Activated gamma-delta T cell treated with anti-CD3 and anti-CD28 coated beads, Interleukin-2, amount 50 U/mL, for 16 hours (primary cell): ENCODE measurements at places on chromosomes 16 and 17.

- no peak for DNase-seq
Measured at GRCh38 chr17:14396547-14396946, 95.7 kb downstream of the HS3ST3B1 start.

- DNase-seq = no peak
Measured at GRCh38 chr17:57282296-57282695, 26.0 kb downstream of the MSI2 start.

GRCh38 chr16:78667675-78668074 is 568.2 kb downstream of the WWOX start:
- DNase-seq = no peak

- DNase-seq = no peak
Measured at GRCh38 chr17:79671085-79671694, 59.6 kb upstream of the ENPP7 start.

GRCh38 chr17:27473190-27473747 is 17.0 kb downstream of the KSR1 start:
- no peak for DNase-seq

DNA sequence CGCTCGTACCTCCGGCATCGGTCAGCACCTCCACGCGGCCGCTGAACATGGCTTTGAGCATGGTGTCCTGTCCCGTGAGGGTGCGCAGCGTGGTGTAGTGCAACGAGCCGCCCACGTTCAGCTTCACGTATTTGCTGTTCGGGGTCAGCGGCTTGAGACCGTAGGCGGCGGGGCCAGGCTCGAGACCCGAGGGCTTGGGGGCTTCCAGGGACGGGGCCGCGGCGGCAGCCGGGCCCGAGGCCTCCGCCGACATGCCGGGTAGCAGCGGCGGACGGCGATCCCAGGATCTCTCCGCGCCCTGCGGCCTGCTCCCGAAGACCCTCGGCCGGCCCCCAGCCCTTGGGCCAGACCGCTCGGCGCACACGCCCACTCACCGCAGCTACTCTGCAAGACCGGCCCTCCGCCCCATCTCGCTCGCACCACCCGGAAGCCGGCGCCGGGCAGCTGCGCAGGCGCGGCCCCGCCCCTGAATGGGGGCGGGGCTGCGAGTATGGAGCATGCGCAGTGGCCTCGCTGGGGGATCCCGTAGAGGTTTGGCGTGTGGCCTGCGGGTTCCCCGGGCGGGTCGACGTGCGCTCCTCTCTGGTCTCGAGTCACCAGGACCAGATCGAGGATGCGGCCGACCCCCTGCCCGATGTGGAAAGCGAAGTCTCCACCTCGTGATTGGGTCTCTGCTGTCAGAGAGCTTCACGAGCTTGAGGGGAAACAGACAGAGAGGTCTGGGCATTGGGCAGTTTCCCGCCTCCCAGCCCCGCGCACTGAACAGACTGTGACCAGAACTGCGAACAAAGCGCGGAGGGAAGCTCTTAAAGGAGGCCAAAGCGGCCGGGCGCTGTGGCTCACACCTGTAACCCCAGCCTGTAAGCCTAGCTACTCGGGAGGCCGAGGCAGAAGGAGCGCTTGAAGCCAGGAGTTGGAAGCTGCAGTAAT is at the start of gene KCTD13:
TSS of gene KCTD13 (minus strand) at position 446 of the 930 bp plus-strand sequence. CDS start at position 253, 193 bp downstream.
- peak; percentile 80 for DNase-seq

DNA sequence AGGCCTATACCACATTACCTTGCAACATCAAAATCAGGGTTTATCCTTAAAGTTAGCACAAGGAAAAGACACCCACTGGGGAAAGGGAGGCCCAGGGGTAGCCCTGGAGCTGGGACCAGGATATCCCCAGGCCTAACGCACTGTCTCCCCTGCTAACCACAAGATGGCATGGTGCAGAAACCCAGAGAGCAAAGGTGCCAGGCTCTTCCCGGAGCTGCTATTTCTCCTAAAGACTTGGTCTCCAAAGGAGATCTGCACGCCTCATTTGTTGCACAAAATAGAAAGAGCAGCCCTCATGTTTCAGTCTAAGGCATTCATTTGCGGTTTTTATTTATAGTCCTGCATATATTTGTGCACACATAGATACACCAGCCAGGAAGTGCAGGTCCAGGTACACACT is 408.6 kb downstream of the SOX9 start:
- no peak for DNase-seq

DNA sequence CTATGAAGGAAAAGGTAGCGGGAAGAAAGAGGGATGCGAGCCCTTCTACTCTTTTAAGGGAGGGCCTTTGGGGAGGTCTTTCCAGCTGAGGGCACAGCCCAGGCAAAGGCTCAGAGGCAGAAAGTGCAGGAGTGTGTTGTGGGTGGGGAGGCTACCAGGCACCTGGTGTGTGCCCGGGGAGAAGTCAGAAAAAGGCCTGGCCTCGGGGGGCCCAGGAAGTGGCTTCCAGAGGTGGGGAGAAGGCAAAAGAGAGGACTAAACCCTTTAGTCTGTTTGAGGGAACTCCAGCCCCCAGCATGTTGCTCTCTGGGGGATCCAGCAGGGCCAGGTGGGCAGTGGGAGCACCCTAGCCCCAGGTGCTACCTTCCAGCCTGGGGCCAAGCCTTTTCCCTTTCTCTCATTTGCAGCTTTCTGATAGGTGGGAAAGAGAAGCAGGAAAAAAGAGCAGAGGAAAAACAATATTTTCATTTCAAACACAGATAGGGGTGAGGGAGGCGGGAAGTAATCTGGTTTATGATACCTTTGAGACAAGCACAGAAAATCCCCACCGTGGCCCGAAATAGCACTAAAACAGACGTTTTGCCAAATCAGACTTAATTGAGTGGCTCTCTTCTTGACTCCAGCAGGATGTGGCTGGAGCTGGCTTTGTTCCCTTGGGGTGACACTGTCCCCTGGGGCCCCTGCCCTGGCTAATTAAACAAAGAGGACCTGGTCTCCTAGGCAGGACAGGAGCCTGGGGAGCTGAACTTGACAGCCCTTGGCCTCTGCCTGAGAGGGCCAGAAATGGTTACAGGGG is 10.4 kb downstream of the RAI1 start:
- DNase-seq = no peak

DNA sequence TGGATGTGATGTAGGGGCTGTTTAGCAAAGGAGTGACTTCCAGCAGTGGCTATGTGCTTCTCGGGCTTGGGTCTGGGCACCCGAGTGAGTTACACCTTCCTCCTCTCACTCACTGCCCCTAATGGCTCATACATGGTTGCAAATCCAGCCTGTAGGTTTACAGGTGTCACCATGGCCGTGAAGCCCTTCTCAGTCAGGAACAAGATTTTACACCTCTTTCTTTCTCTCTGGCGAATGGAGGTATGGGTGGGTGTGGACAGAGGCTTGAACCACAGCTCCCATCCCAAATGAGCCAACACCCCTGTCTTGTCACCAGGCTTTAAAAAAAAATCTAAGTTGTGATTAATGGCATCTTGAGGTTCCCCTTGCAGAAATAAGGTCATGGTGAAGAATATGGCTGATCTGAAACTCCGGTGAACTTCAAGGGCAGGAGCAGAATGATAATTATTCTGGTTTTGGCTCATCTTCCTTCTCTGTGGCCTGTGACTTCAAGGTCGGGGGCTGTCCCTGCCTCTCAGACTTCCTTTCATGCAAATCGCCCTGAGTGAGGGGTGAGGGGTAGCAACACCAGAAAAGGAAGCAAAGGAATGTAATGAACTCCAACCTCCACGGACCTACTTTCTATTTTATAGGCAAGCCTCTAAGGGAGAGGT is 331.2 kb downstream of the MAF start:
- no peak for DNase-seq

GRCh38 chr16:76661691-76662235 is 384.6 kb downstream of the CNTNAP4 start:
- no peak for DNase-seq

GRCh38 chr17:81187586-81188490 is 21.8 kb upstream of the AATK start:
- no peak for DNase-seq

GRCh38 chr17:17258011-17258410 is 21.0 kb upstream of the FLCN start:
- no peak for DNase-seq

- DNase-seq = no peak
Measured at GRCh38 chr16:19366391-19366790, 51.3 kb upstream of the TMC5 start.

GRCh38 chr16:82971126-82971525 is 344.4 kb downstream of the CDH13 start:
- no peak for DNase-seq

DNA sequence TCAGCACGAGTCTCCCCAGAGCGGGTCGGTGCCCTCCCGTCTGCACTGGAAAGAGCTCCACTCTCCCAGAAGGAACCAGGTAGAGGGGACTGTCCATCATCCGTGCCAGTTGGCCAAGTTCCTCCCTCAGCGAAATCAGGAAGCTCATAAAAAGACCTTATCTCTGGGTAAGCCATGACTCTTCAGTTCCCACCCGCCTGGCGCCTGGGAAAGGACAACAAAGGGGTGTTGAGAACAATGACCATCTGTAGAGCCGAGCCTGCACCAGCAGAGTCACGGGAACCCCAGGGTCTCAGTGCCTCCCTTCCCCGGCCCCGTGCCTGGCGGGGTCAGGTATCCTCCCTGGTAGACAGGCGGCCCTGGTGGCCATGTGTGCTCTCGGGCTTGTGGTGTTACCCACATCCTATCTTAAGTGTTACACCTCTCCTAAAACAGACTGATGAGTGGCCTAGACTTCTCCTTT is 190.7 kb downstream of the AXIN2 start:
- DNase-seq = no peak

DNA sequence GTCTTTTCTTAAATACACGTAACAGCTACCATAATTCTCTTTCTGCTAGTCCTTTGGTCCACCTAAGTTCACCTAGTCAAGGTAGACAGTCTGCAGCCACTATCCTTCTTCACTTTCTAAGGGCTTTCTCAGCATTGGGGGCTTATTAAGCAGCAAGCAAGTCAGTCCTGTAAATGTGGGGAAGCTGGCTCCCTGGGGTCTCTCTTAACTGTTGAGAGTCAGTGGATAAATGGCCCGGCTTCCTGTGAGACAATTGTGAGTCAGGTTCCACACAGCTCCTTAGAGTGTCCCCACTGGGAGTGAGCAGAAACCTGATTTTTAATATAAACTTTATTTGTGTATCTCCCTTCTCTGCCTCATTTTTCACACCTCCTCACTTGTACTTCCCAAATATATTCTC is 132.1 kb downstream of the CDH13 start:
- no peak for DNase-seq

DNA sequence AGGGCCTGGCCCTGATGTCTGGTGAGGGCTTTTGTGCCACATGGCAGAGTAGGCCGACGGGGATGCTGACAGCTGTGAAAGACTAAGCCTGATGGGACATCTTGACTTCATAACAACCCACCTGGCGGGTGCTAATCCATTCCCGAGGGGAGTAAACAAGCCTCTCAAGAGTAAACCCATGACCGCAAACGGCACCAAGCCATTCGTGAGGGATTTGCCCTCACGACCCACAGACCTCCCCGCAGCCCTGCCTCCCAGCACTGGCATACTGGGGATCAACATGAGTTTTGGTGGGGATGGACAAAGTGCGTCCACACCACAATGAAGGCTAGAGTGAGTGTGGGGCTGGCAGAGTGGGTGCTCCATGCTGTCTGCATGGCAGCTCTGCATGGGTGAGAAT is 11.7 kb downstream of the RNF213 start:
- no peak for DNase-seq

DNA sequence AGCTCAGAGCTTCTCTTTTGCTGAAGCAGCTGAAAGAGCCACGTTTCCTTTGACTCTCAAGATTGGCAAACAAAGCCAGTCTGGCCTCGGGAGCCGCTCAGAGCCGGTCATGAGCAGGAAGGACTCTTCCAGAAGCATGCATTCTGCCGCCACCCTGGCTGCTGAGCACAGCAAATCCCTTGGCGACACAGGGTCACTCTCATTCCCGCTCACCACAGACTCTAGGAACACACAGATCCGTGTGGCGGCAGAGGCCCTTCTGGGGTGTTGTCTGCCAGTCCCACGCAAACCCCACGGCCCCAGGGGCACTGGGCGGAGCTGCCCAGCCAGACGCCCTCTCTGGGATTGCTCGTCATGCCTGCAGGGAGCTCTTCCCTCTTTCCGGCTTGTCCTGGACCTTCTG is 157.0 kb downstream of the C16orf95 start:
- no peak for DNase-seq
